Sigmoid colon (tissue), 7 donors: ENCODE measurements at places on chromosomes 3 and 15.

- DNase-seq, result peak; percentile 68
These were observed 438.9 kb upstream of the ARRDC4 start for GRCh38 chr15:97521381-97522285.

- DNase-seq, result no peak
These were observed 270.6 kb upstream of the HES1 start for GRCh38 chr3:193865339-193865738.

DNA sequence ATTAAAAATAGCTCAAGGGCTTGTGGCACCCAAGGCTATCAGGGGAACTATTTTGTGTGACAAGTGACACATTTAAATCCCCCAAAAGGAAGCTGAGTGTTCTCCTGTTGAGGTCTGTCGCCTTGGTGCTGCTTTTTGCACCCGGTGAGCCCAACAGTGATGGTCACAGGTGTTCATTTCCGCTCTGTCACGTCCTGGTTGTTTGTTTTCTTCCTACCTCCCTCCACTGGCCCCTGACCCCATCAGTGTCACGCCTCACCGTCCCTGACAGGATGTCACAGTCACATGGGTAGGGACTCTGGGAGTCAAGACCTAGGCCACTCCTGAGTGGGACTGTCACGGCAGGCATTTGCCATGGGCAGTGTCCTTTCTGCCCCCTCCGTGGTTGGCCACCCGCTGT, 11.2 kb downstream of the SLCO3A1 start:
- no peak for DNase-seq

GRCh38 chr15:88950600-88951160, 37.5 kb upstream of the MFGE8 start:
- DNase-seq, result no peak

DNA sequence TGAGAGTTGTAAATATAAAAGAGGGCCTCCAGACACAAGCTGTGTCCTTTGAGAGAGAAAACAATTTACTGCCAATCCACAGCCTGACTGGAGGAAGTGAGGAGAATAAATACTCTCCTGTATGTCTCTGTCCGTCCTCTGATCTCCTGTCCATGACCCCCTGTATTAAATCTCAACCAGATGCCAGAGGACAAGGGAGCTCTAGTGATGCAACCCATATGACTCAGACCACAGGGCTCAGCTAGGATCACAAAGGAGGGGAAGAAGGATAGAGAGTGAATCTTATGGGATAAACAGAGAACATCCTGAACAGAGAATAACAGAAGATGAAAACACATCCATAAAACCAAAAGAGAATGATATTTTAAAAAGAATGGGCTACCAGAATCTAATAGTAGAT, 482.6 kb downstream of the PLOD2 start:
- no peak for DNase-seq

DNA sequence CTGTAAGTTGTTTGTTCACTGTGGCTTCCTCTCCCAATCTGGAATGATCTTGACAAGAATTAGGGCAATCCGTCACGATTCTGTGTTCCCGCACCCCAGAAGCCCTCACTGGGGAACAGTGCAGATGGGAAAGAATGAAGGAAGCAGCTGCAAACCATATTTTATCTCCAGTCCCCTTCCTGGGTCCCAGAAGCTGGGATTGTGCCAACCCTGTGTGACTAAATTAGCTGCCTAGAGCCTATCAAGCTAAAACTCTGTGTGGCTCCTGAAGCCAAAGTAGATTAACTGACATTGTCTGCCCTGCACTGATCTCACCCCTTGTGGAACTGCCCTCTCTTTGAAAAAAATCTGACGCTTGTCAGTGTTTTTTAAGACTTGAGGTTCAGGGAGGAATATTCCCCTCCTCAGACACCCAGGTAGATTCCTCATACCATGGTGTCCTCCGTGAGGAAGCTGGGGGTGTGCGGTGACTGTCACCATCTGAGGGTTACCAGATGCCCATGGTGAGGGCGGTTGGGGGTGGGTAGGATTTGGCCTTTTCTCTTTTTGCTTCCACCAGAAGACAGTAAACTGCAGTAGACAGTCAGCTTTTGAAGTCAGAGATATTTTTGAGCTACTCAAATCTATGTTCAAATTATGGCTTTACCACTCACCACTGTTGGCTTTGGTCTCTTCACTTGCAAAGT, 358.3 kb upstream of the TPM1 start:
- DNase-seq, result no peak

DNA sequence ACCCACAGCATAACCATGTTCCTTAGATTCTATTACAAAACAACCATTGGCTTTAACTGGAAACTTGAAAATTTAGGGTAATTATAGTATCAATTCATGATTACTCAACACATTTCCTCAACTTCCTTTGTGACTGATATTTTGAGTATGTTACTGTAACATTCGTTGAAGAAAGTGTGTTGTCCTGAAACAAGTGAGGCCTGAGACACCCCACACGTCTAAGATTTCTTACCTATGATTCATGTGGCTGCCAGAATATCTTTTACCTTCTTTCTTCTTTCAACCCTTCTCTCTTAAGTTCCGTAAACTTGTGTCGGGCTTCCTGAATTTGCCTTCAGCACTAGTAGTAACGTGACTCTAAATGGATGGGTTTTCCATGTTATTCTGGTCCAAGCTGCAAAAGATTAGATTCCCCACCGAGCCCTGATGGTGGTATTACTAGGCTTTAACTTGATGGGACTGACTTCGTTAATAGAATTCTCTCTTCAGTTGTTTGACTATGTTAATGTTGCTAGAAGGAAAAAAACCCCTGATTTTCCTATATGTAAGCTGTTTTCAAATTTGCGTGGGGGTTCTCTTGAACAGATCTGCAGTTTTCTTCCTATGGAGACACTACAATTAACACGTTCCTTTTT, 296.0 kb upstream of the ICE2 start:
- DNase-seq, result no peak

DNA sequence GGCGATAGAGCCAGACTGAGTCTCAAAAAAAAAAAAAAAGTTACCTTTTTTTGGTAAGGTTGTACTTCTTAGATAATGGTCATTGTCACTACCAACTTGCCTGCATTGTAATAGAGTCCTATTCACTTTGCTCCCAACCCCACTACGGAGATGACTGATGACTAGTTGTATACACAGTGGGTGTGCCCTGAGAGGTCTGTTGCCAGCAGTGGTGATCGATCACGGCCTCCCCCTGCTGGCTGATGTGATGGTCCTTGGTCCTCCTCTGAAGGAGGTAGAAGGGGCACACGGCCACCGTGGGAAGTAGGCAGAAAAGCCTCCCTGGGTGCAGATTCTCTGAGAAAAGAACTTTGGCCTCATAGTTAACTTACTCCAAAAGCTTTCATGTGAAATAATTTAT, 10.7 kb downstream of the GCNT3 start:
- no peak for DNase-seq

- no peak for DNase-seq
These were observed 57.0 kb upstream of the ITGA11 start for GRCh38 chr15:68488966-68489365.

- no peak for DNase-seq
These were observed 346.2 kb upstream of the ZNF717 start for GRCh38 chr3:76131396-76132153.
